ENCODE measurements at places on chromosomes 3 and 15.

- no peak for DNase-seq
Observed at GRCh38 chr3:190384309-190384756, 3.6 kb upstream of the CLDN16 start.

- DNase-seq: no peak
Observed at GRCh38 chr3:118970819-118971218, 63.8 kb downstream of the IGSF11 start.

DNA sequence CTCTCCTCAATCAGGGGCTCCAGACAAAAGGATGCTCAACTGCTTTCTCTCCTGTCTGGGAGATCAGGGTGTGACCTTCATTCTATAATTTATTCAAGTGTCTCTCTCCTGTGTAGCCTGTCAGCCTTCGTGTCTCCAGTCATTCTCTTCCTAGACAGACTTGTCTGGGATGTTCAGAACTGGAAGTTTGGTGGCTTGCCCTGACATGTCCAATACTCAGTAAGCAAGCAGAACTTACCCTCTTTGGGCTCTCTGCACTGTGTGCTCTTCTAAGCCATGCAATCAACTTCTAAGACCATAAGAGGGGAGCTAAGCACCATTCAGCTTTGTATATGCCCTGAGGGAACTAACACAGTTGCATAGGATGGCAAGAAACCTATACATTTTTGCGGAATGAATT, 14.1 kb downstream of the ACKR2 start:
- no peak for DNase-seq

GRCh38 chr3:149299938-149300801, 33.3 kb downstream of the TM4SF18 start:
- peak; percentile 92 for DNase-seq

- DNase-seq: no peak
Observed at GRCh38 chr3:46710229-46710628, 7.4 kb downstream of the PRSS50 start.

DNA sequence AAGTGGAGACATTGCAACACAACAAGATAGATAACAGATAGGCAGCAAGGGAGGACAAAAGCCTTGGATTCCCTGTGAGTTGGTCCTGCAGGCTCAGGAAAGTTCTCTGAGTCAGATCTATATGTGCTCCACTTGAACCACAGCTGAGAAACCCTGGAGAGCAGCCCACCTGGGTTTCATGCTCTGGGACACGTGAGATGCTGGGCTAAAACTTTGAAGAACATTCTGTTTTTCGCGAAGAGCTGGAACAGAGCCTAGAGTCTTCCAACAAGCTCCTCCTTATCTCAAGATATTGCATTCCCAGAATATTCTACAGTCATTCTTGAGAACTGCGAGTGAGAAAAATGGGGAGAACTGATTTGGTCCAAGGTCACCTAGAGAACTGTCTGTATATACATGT, 583.0 kb upstream of the ROBO1 start:
- no peak for DNase-seq

GRCh38 chr3:168312984-168313383, 217.3 kb upstream of the GOLIM4 start:
- DNase-seq: no peak

DNA sequence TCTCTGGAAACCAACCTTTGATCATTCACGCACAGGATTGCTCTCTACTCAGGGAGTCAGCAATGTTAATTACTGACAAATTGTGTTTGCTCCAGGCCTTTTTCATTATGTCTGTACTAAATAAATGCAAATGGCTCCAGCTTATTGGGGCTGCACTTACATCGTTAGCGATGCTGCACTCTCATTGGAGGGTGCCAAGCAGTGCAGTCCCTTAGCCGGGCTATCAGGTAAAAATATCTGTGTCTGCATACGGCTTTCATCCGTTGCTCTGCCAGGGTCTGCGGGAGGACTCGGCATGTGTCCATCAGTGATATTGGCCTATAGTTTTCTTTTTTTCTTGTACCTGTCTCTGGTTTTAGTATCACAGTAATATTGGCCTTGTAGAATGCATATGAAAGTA, 471.5 kb upstream of the CADM2 start:
- no peak for DNase-seq

GRCh38 chr3:154142608-154143007, 21.4 kb downstream of the ARHGEF26 start:
- no peak for DNase-seq

DNA sequence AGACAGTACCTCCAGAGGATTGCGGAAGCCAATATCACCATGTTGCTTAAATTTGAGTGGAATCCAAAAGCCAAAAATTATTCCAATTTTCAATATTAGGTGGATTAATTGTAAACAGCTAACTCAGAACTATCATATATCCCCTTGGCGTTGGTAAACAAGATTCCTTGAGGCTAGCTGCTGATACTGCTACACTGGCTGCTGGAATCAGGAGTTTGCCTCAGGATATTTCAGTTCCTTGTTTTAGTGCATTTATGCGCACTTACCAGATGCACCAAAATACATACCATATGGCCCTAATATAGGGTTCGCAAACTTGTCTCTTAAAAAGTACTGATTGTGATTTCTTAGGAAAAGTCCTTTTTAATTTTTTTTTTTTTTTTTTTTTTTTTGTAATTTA, 605.2 kb upstream of the NAALADL2 start:
- no peak for DNase-seq

GRCh38 chr3:117454908-117455307, 745.3 kb downstream of the TUSC7 start:
- no peak for DNase-seq

DNA sequence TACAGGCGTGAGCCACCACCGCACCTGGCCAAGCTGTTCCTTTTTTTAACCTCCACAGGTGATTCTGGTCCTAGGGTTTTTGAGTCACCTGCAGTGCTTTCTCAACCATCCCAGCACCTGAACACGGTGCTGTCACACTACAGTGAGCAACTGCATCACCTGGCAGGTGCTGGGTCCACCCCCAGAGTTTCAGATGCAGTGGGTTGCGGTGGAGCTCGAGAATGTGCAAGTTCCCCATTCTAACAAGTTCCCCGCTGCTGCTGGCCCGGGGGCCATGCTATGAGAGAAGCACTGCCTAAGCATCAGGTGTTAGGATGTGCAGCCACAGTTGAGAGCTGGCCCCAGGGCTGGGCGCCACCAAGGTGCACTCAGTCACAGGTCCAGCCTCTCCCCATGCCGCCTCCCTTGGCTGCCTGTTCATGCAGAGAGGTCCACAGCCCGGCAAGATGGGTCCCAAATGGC, 18.0 kb downstream of the ISG20 start:
- no peak for DNase-seq

- no peak for DNase-seq
Observed at GRCh38 chr15:46961795-46962194, 755.5 kb upstream of the SEMA6D start.

DNA sequence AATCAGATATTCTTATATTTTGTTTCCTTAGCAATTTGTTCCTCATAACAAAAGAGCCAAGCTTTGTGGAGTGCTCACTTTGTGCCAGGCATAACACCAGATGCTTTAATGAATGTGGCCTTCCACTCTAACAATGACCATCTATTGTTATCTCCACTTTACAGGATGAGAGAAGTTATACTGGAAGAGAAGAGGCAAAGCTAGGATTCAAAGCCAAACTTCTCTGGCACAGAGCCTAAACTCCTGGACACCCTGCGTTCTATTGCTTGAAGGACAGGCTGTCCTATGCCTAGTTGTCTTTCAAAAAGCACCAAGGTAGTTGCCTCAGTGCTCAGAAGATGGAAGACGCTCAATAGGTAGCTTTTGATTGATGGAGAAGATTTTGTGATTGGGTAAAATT, 123.2 kb upstream of the FEZF2 start:
- no peak for DNase-seq

- DNase-seq: no peak
Observed at GRCh38 chr3:13768453-13768852, 111.4 kb downstream of the WNT7A start.

DNA sequence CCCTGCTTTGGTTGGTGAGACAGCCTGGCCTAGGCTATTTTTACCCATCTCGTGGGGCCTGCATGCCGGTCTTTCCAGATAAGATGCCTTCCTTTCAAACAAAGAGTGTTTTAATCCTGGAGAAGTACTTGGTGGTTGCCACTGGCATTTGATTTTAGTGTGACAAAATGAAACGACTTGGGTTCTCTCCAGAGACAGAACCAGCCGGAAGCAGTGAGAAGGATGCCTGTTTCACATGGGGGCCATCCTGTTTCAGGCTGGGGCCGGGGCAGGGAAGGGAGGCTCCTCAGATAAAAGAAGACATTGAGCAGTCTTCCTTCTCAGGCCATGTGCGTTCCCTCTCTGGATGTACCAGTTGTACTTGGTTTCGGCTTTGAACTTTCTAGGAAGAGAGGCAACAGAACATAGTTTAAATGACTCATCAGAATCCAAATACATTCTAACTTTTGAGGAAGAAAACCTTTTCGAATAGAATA, 74.9 kb downstream of the TOP2B start:
- no peak for DNase-seq

DNA sequence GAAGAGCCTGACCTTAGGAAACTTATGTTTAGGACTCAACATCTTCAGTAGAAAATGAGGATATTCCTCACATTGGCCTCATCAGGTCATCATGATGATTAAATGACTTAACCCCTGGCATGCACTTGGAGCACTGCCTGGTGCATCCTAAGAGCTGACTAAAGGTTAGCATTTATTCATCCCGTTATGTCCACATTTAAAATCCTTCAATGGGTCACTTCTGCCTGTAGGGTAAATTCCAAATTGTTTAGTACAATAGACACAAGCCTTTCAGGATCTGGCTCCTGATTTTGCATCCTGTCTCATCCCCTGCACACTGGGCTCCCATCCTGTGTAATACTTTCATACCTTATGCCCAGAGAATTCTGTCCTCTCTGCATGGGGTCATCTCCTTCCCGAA, 195.2 kb upstream of the MCTP2 start:
- DNase-seq: no peak

DNA sequence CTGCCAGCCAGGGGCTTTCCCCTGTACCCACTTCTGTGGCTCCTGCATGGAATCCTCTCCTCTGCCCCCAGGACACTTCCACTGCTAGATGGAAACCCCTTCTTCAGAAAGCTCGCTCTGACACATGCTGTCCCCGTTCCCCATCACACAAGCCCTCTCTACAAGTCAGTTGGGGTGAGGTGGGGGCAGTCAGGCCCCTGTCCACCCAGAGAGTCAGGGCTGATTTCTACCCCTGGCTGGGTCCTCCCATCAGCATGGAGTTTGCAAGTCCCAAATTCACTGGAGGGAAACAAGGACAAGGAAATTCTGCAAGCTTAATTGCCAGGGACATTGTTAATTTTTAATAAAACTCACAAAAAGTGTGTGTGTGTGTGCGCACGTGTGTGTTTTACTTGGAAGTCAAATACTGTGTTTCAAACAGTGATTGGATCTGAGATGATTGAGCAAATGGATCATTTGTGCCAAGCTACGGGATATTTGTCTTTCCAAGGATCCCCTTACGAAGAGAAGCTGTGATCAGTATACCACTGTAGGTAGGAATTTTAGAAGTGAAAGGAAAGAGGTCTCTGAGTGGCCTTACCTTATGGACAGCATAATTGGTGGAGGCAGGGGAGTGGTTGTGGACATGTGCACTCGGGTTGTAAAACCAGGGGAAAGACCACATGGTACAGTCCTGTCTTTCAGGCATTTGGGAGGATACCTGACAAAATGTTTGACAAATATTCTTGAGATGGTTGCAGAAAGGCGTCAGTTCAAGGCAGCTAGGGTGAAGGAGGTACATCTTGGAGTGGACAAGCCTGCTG, 1.5 kb upstream of the AMOTL2 start:
- DNase-seq: no peak
